NCI-H1694 treated with DMSO at 0.1 percent for 48 hours (cell line): ENCODE measurements at places on chromosomes 6 and 20.

GRCh38 chr6:14452567-14453527 lies 335.3 kb downstream of the CD83 start:
- DNase-seq = no peak

DNA sequence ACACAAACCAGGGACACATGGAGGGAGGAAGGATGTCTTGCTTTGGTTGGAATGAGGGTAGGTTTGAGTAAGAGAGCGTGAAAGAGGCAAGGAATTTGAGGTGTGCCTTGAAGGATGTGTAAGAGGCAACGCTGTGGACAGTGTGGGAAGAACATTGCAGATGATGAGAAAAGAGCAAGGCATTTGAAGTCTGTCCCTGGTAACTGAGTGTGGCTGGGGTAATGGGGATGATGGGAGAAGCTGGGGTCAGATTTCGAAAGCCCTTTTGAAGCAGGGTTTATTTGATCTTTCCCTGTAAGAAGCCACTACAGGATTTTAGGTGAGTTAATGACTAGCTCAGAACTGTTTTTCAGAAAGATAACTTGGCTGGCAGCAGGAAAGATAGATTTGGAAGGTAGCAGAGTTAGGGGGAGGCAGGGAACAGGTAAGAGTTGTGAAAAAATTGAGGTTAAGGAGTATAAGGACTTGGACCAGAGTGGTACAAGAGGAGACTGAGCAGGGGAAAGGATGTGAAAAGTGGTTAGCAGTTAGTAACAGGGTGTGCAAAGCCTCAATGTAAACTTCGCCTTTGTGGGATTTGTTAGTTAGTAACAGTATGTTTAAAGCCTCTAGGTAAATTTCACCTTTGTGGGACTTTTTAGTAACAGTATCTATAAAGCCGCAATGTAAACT lies 17.7 kb downstream of the UTRN start:
- DNase-seq = no peak

- DNase-seq = no peak
Observed at GRCh38 chr6:14108571-14109410, 8.8 kb upstream of the CD83 start.

DNA sequence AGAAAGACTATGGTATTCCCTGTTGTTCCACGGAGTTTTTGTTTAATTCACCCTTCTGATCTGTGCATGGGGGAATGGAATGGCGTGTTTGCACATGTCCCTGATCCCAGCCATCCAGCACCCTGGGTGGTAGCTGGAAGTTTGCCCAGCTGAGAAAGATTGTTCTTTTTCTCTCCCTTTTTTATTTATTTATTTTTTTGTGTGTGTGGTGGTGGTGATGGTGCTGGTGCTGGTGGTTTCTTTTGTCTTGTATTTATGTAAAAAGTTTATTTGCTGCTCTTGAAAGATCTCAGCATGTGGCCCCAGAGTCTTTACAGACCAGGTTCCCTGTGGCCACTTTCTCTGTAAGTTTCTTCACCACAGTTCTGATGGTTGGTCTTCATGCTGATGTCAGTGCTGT lies 372.6 kb downstream of the UTRN start:
- peak; percentile 18 for DNase-seq

DNA sequence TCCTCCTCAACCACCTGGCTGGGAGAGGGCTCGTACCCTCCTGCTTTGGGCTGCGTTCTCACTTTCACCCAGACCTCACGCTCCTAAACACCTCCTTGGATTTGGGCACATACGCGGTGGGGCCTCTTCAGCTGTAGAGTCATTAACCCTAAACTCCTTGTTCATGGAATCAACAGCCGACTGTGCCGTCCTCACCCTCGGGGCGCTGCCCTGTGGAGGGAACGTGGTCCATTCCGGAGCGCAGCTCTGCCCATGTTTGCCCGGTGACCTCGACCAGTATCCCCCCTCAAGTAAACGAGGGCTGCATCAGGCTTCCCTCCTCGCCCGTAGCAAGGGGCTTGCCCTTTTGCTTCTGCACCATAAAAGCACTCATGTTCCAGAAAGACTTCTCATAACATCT lies 174.0 kb upstream of the QKI start:
- no peak for DNase-seq

GRCh38 chr20:58020656-58021454 lies 207.6 kb downstream of the ANKRD60 start:
- no peak for DNase-seq

DNA sequence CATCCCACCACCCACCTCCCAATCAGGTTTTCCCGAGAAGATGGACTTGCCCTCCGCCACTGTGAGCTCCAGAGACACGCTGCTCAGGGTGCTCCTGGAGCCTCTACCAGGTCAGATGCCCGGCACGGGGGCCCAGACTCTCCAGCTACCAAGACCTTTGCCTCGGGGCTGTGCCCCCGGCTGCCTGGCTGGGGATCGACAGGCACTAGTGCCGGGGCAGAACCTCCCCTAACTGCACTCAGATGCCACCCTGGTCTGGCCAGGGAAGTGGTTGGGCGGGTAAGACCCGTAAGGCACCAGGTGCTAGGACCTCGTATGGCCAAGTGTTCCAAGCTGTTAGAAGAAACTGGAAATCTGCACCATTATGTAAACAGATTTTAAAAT lies 100.7 kb downstream of the ASXL1 start:
- no peak for DNase-seq

DNA sequence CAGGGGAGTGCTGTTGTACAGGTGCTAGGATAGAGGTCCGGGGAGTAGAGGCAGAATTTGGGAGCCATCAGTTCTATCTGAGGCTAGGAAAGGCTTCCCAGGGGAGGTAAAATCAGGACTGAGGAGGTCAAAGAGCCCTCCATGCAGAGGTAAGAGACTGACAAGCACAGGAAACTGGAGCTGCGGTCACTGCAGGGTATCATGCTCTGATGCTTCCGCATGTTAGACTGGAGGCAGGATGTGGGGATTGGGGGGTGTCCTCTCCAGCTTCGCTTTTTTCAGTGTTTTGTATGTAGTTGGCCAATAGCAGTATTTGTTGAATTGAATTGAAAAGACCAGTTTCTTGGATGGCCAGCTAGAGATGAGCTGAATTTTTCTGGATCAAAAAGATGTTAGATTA lies 87.8 kb downstream of the SLC22A3 start:
- DNase-seq = no peak

DNA sequence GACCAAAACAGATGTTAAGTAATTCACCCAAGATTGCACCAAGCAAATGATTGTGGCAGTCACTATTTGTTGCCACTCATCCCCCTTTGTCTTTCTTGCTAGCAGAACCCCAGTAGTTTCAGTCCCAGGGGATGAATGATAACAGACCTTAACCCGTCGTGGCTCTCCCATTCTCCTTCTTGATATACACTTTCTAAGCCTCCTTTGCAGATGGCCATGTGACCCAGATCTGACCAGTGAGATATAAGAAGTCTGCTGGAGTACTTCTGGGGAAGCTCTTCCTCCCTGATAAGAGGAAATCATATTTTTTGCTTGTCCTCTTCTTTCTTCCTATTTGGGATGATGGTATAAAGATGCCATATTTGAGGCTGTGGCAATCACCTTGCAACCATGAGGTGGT lies 9.6 kb upstream of the SH3BGRL2 start:
- DNase-seq = no peak

DNA sequence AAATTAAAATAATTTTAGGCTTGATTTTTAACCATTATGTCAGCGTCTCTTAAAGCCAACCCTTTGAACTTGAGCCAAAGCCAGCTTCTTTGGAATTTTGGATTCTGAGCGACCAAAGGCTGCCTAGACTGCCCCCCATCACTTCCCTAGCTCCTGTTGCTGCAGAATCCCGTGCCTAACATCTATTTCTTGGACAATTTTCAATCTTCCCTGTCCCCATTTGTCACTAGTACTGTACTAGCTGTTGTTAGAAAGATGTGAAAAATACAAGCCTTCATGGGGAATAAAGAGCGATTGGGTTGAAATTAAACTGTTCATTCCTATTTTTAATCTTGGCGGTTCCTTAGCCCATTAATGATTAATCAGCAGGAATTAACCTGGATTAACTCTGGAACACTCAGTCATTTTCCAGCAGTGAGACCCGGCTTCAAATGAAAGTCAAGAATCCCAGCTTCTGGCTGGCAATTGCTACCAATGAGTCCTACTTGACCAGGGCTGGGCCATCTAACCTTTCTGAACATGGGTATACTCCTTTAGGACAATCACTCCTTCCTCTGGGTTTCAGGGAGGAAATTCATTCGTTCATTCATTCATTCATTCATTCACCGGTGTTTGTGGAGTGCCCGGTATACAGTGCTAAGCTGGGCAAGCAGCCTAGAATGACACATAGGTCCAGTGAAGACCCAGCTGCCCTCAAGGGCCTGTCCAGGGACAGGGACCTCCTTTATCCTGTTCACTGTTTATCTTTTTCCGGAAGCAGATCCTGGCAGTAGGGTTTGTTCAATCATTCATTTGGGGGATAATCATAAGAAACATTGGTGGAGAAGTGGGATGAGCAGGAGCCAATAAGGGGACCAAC lies 1.4 kb upstream of the RRBP1 start:
- DNase-seq = no peak

- DNase-seq = no peak
Observed at GRCh38 chr6:33123181-33123580, 47.4 kb downstream of the HLA-DPB1 start.

- no peak for DNase-seq
Observed at GRCh38 chr6:167719920-167720319, 106.8 kb upstream of the AFDN start.

DNA sequence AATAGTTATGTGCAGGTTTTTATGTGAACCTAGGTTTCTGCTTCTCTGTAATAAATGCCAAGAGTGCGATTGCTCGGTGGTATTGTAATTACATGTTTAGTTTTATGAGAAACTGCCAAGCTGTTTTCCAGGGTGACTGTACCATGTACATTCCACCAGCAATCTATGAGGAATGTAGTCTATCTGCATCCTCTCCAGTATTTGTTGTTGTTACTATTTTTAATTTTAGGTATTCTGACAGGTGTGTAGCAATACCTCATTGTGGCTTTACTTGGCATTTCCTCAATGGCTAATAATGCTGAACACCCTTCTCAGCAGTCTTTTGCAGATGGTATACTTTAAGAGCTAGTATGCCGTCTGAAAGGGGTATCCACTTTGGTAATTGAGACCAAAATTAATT lies 142.1 kb downstream of the BMP2 start:
- no peak for DNase-seq

DNA sequence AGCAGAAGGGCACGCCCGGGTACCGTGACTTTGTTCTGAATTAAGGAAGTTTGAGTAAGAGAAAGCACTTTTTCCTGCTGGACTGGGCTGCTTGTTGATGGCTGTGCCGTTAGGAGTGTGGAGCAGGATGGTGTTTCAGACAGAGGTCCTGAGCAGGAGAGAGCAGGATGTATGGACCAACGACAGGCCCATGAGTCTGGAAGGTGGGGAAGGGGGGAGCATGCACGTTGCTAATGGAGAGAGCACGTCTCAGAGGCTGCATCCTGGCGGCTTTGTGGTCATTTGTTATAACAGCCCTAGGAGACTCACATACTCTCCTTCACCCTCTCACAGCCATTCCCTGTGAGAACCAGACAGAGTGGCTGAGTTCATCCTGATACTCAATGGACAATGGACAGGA lies 56.8 kb downstream of the PHACTR3 start:
- no peak for DNase-seq

- no peak for DNase-seq
Observed at GRCh38 chr20:4052139-4052480, 36.8 kb upstream of the RNF24 start.

GRCh38 chr6:84685983-84686584 lies 78.3 kb downstream of the TBX18 start:
- peak; percentile 7 for DNase-seq

DNA sequence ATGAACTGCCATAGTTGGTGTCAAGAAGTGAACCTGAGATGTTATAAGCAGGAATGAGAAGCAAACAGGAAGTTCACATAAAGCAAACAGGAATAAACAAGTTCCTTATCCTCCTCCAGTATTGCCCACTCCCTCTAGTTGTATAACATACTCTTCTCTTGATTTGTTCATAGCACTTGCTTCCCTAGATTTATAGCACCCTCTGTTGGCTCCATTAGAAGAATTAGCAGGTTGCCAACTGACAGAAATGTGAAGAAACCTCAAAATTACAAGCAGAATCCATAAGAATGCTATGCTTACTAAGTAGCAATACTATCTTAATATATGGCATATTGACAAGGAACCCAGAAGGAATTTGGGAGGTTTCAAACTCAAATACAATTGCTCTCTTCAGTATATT lies 195.4 kb downstream of the TBX18 start:
- DNase-seq = no peak

- DNase-seq = peak; percentile 52
Observed at GRCh38 chr6:111692327-111693164, 86.9 kb upstream of the TRAF3IP2 start.

DNA sequence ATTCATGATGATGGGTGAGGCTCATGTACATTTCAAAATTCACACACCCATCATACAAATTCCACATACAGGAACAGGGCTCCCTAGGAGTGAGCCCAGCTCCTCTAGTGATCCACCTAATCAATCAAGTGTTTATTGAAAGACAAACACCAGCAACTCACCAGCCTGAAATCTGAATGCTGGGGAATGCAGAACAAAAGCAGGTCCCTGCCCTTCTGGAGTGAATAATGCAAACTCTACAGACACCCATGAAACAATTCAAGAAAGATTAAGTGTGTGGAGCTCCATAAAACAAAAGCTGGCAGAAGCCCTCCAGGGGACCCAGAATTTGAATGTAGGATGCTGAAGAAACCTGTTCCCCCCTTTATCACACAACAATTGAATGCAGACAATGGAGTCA lies 396.7 kb upstream of the JARID2 start:
- DNase-seq = no peak

DNA sequence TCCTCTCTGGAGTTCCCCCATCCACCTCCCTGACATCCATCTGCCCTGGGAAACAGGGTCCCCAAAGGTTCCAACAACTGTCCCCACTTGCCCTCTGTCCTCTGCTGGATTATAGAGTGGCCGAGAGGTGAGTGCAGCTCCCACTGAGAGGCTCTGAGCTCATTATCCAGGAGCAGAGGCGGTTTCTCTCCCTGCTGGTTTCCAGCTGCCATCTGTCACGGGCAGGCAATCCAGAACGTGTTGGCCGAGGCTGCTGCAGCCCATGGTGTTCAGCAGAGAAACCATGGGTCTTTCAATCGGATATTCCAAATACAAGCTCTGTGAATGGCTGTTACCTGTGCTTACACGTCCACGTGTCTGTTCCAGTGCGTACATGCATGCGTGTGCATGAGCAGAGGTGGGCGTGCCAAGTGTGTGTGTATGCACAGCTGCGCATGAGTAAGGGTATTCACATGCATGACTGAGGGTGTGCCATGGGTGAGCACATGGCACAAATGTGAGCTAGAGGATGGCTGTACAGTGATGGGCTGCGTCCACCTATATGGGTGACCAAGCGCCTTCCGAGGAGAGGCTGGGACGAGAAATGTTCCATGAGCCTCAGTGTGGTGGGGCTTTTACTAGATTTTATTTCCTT lies 183.7 kb upstream of the PMEPA1 start:
- peak; percentile 49 for DNase-seq

DNA sequence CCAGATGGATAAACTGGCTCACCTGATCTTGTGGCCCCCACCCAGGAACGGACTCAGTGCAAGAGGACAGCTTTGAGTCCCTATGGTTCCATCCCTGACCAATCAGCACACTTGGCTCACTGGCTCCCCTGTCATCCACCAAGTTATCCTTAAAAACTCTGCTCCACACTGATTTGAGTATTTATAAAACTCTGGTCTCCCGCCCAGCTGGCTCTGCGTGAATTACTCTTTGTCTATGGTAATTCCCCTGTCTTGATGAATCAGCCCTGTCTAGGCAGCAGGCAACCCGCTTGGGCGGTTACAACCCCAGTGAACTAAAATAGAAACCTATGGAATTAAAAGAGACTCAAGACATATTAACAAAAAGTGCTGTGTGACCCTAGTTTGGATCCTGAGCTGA lies 38.1 kb upstream of the CD83 start:
- DNase-seq = no peak
